ENCODE measurements at places on chromosomes 3 and 15.

DNA sequence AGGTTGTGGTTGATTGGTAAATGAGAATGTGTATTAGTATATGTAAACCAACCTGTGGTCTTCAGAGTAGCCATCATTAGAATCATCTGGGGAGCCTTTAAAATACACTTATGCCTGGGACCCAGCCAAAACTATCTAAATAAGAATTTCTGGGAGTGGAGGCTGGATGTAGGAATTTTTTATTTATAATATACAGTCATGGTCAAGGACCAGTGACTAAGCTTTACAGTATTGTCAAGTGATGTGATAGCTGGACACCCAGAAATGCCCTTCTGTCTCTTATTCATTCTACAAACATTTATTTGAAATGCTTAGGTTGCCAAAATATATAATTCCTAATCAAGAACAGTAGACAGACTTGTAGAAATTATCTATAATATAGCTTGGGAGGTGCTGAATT is 132.2 kb downstream of the MBNL1 start:
- no peak for DNase-seq

- no peak for DNase-seq
Measured at GRCh38 chr3:118778201-118778600, 256.4 kb downstream of the IGSF11 start.

- DNase-seq = no peak
Measured at GRCh38 chr3:133804896-133805295, 719 bp upstream of the SRPRB start.

GRCh38 chr15:93005133-93005532 is 83.9 kb downstream of the RGMA start:
- DNase-seq = no peak

DNA sequence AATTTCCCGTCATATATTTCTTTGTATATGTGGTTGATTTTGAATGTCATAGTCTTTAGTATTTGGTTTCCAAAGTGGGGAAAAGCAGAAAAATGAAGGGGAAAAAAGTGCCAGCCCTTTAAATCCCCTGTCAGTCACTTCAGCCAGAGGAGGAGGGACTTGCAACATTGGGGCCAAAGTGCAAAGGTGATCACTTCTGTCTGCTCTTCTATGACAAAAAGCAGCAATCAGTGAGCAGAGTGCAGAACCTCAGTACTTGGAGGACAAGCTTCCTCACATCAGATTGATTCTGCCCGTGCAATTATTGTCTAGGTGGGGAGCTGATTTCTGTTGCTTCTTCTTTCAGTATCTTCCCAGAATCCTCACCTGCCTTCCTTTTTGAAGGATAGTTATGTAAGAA is 60.0 kb downstream of the STT3B start:
- no peak for DNase-seq

GRCh38 chr3:41853540-41854196 is 108.2 kb downstream of the ULK4 start:
- no peak for DNase-seq

DNA sequence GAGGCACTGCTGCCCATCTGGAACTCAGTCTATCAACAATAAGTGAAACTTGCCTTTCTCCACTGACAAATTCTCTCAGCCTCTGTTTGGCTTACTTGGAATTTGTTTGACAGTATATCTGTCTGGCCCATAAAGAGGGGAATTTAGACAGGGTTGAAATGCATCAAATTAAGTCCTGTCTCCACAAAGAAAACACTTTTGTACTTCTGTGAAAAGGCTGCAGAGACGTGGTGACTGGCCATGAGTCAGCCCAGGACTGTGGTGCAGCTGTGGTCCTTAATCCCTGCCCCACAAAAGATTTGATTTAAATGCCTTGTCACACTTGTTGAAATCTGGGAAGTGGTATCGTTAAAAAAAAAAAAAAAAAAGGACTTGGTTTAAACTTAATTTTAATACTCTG is 47.5 kb downstream of the RYR3 start:
- DNase-seq = no peak

DNA sequence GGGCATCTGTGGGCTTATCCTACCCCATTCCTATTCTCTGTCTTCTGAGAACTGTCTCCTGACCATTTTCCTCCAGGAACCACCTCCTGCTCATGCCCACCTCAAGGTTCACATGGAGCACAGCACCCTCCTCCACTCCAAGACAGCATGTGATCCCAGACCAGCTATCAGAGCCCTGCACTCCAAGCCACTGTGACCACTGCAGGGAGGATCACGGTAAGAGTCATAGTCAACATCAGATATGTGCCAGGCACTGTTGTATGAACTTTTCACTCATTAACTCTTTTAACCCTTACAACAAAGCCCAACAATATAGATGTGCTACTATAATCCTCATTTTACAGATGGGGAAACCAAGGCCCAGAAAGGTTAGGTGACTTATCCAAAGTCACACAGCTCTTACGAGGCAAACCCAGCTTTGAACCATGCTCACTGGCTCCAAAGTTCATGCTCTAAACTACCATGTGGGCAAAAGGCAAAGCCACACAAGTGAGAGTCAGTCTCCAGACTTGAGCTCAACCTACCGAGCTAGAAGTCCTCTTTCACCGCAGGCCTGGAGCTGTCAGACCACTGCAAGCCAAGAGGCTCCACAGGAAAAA is 115.1 kb upstream of the IQSEC1 start:
- DNase-seq = no peak

Data from pons (tissue), 1 donor.